ENCODE measurements at places on chromosomes 6 and 20.

DNA sequence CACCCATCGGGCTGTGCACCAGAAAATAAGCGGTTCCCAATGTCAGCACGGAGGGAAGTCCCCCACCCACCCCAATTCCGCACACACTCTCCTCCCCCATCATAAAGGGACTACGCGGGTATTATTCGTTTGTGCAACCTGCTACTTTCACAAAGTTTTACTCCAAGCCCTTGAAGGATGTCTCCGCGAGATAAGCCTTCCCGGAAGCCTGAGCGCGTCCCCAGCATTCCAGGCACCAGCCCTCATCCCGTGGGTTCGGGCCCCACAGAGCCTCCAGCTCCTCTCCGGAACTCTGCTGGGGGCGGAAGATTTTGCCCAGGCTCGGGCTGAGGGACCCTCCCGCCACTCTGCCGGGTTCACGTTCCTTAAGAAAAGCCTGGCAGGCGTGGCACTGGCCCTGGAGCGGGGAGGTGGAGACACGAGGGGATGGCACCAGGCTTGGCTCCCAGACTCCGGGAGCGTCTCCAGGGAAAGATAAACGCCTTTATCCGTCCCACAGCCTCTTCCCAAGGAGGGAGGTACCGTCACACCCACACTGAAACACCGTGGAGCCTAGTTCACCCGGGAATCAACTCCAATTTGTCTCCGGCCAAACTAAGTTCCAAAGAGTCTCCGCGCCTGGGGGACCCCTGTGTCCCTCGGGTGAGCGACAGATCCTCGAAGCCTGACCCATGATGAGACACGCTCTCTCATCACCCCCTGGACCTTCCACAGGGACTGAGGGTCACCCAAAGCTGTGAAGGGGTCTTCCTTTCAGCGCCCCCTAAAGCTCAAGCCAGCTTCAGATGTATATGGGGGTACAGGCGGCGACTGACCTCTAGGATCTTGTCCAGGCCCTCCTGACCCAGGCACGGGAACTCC lies 934 bp downstream of the KCNK5 start:
- no peak for DNase-seq

GRCh38 chr6:149154261-149154821 lies 163.2 kb upstream of the TAB2 start:
- DNase-seq, result no peak

GRCh38 chr20:13862245-13862644 lies 77.4 kb downstream of the NDUFAF5 start:
- DNase-seq, result no peak

- no peak for DNase-seq
Measured at GRCh38 chr6:106557837-106558236, 71.5 kb downstream of the RTN4IP1 start.

- no peak for DNase-seq
Measured at GRCh38 chr6:4169028-4169789, 33.8 kb upstream of the ECI2 start.

DNA sequence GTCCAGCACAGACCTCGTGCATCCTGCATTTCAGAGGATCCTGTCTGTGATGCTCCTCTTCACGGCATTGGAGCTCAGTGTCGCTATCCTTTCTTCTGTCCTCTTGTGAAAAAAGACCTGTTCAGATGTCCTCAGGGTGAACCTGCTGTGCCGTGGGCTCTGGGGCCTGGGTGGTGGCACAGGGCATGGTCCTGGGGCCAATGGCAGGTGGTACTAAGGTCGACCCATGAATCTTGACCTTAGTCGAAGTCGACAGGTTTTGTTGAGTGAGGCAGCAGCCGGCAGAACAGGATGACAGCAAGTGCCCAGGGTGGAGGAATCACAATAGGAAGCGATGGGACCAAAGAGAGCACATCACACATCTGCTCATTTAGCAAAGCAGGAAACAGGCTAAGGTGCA lies 22.0 kb upstream of the MAS1L start:
- DNase-seq, result no peak

- no peak for DNase-seq
Measured at GRCh38 chr6:138643210-138643609, 130.4 kb upstream of the CCDC28A start.

- no peak for DNase-seq
Measured at GRCh38 chr20:53937339-53937741, 133.1 kb downstream of the BCAS1 start.

- no peak for DNase-seq
Measured at GRCh38 chr20:14950633-14951032, 613.2 kb upstream of the FLRT3 start.

- DNase-seq, result peak; percentile 12
Measured at GRCh38 chr20:46774236-46774635, 64.8 kb downstream of the SLC2A10 start.

GRCh38 chr20:44704551-44704971 lies 10.6 kb upstream of the CCN5 start:
- no peak for DNase-seq

- DNase-seq, result no peak
Measured at GRCh38 chr20:59259946-59260345, 40.5 kb upstream of the EDN3 start.

- DNase-seq, result no peak
Measured at GRCh38 chr20:57633945-57634491, 13.8 kb upstream of the ZBP1 start.

- peak; percentile 96 for DNase-seq
Measured at GRCh38 chr6:48429021-48429420, 318.0 kb upstream of the PTCHD4 start.

- DNase-seq, result no peak
Measured at GRCh38 chr6:7268816-7269555, 44.0 kb downstream of the SSR1 start.

DNA sequence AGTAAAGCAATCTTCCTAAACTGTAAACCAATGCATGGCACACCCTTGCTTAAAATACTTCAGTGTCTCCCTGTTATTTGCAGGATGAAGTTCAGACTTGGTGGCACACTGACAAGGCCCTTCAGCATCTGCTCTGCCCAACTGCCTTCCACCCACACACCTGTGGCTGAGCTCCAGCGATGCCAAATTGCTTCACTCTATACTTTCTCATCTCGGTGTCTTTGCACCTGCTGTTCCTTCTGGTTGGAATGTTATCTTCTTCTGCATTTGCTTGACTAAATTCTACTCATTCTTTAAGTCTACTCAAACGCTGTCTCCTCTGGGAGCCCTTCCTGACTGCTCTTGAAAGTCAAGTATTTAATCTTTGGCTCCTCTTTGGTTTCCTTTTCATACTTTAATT lies 100.1 kb upstream of the SUPT3H start:
- DNase-seq, result no peak

DNA sequence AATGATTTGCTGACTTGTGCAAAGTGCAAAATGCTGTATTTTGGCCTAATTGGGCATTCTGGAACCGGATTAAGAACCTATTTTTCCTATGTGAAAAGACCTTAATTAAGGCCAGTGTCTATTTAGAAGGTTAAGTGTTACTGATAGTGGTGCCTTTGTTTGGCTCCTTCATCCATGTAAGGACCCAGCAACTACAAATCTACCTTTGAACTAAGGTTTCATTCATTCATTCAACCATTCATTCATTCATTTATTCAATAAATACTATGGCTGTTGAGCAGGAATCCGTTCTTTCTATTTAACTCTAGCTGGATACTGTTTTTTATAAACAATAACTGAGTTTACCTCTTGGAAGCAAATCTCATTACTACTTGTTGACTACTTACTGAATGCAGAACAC lies 33.6 kb downstream of the MAPK14 start:
- DNase-seq, result no peak

DNA sequence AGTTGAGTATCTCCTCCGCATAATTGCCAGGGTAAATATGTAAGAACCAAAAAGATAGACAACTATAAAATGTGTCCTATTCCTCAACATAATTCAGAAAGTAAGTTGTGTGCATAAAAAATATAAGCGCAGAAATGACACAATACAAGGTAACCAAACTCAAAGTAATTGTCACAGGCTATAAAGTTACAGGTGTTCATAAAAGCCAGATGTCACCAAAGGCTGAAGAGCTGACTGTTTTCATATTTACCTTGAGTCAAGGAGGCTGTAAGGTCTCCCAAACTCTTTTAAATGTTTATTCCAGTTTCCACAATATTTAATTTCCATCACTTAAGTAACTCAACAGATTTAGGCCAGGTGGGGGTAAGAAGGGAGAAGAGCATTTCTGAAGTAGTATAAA lies 192.2 kb upstream of the MARCKS start:
- peak; percentile 9 for DNase-seq

GRCh38 chr6:146938266-146938665 lies 266.0 kb upstream of the STXBP5 start:
- DNase-seq, result no peak

DNA sequence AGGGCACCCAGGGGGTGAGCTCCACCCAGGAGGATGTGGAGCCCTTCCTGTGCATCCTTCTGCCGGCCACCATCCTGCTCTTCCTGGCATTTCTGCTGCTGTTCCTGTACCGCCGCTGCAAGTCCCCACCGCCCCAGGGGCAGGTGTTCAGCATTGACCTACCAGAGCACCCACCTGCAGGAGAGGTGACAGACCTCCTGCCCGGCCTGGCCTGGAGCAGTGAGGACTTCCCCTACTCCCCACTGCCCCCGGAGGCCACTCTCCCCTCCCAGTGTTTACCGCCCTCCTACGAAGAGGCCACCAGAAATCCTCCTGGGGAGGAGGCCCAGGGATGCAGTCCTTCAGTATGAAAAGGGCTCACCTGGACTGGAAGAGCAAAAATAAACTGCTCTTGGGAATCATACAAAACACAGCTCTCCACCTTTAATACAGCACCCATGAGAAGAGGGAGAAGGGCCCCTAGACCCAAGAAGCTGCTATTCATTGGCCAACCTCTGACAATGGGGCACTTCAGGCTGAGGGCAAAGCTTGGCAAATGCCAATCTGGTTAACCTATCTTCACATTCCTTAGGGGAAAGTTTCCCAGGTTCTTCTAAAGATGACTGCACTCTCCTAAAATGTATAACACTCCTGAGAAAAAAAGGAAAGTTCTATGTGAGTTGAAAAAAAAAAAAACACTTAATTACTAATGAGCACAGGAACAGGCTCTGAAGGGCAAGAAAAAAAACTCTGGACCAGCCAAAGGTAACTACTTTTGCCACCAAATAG lies 5.0 kb downstream of the SMIM28 start:
- DNase-seq, result no peak

DNA sequence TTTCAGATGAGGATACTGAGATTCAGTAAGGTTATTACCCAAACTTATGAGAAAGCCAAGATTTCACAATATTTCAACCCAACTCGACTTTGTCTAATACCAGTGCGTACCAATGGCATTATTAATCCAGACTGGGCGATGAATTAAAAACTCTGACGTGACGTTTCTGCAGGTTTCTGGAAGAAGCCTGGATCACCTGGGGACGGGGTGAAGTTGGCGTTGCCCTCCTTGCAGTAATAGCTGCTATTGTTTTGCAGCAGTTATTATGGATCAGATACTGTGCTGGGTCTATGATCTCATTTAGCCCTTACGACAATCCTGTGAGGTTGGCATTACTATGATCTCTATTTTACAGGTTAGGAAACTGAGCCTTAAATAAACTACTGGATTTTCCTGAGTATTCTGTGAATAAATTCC lies 569 bp upstream of the CDC5L start:
- DNase-seq, result no peak

- no peak for DNase-seq
Measured at GRCh38 chr6:135577059-135577538, 79.6 kb upstream of the AHI1 start.

DNA sequence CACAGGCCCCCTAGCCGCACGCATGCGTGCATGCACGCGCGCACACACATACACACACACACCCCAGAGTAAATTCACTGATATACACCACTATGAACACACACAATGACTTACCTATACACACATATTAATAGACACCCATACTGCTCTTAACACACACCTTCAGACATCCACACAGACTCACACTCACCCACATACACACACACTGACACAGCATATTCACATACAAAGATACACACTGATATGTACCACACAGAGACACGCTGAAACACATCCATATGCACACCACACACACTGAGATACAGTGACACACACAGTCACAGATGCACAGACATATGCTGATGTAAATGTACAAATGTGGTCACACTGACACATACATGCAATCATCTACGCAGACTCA lies 5.6 kb downstream of the SGK2 start:
- no peak for DNase-seq

DNA sequence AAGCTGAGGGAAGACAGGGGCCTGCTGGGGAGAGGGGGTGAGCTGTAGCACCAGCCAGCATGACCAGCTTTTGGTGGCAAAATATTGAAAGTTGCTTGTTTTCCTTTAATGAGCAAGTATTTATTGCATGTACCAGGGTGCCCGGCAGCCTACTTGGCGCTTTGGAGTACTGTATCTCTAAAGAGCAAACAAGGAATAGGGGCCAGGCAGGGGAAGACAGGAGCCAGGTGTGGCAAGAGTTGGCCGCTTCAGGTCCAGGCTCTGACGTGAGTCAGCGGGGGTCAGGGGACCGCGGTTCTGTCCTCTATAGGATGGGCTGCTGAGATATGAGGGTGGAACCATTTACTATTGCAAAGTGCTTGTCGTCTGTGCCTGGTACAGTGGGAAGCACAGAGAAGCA lies 63.1 kb downstream of the PSMG4 start:
- DNase-seq, result peak; percentile 12

GRCh38 chr6:89482126-89482525 lies 49.2 kb downstream of the ANKRD6 start:
- DNase-seq, result no peak

DNA sequence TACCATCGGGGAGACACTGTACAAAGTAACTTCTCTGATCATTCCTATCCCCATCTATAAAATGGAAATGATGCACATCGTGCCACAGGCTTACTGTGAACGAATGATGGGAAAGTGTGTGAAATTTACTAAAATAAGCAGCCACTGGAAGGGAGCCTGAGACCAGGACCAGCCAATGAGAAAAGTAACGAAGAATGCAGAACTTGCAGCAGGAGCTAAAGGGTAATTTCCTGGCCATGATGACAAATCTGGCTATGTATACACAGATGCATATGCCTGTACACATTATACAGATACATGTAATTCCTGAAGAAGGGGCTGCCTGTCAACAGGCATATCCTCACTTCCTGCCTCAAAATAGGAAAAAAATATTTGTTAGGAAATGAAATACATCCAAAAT lies 47.4 kb downstream of the GMDS start:
- DNase-seq, result no peak

DNA sequence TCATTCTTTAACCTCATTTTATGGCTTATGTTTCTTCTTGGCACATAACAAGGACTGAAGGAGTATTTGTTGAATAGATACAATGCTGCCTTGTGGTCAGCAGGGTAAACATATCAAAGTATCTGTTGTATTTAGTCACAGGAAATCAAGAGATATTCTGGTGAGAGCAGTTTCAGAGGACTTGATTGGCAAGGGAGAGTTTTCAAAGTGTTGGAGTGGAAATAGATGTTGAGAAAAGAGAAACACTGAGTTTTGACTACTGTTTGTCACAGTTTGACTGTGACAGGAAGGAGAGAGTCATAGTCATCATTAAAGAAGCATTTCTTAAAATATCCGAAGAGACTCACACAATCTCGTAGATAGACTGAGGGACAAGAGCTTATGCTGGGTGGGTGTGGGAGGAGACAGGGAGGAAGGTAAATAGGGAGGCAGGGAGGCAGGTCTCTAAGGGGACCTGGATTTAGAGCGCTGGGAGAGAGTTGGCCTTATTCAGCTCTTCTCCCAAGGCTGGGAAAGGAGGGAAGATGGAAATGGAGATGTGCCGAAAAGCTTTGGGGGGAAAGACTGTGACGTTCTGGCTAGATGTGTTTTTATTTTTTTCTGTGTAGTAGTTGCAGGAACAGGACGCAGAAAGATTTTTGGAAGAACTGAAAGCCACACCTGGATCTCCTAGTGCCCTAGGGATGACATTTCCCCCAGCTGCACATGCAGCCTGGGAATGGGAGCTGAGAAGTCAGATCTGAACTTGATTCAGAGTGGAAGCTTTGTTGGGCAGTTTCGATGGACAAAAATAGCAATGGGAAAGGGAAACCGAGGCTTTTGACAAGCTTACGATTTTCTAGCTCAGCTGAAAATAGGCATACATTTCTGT lies 65.0 kb upstream of the IFNGR1 start:
- no peak for DNase-seq

Measured in NCI-H510A treated with DMSO at 0.1 percent for 48 hours (cell line).